ENCODE measurements at places on chromosomes 7 and 10.

GRCh38 chr10:122459561-122460273 lies 1.6 kb upstream of the HTRA1 start:
- H3K27ac ChIP-seq: peak overlapping the region; percentile 54
- peaks cover 11% of the 10 kb centered on the region for H3K36me3 ChIP-seq
- H3K4me1 ChIP-seq: peaks cover 54% of the 10 kb centered on the region
- DNase-seq: no peak
- peak overlapping the region; percentile 31 for H3K4me3 ChIP-seq

GRCh38 chr10:14820775-14821154 lies 17.1 kb downstream of the CDNF start:
- no peak overlapping the region for H3K4me3 ChIP-seq
- H3K27ac ChIP-seq: no peak overlapping the region
- peaks cover 3% of the 10 kb centered on the region for H3K27me3 ChIP-seq
- H3K4me1 ChIP-seq: peaks cover 10% of the 10 kb centered on the region

GRCh38 chr7:1902231-1902855 lies 232.3 kb downstream of the ELFN1 start:
- no peaks in the 10 kb centered on the region for H3K4me1 ChIP-seq
- H3K36me3 ChIP-seq: no peaks in the 10 kb centered on the region
- H3K27ac ChIP-seq: no peak overlapping the region
- no peak overlapping the region for H3K4me3 ChIP-seq

- H3K27me3 ChIP-seq: no peaks in the 10 kb centered on the region
- peak overlapping the region; percentile 1 for H3K27ac ChIP-seq
- H3K4me1 ChIP-seq: peaks cover 11% of the 10 kb centered on the region
- no peak for DNase-seq
Observed at GRCh38 chr10:19730167-19730906, 85.9 kb upstream of the PLXDC2 start.

DNA sequence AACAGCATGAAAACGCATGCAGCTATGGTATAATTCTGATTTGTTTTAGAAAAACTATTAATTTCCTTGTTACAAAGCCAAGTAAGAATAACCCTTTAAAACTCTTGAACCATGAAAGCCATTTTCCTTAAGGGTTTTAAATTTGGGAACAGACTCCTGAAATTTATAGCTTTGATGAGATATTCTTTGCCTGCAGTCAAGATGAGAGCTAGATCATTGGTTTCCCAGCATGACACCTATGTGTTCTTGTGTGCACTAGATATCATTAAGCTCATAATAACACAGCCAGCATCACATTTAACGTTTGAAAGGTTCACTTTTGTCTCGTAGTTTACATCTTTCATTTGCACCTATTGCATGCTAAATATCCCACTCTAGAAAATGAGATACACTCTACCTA lies 202.2 kb downstream of the PHF14 start:
- DNase-seq: no peak
- H3K4me1 ChIP-seq: peaks cover 13% of the 10 kb centered on the region
- H3K36me3 ChIP-seq: peaks cover 3% of the 10 kb centered on the region
- H3K27ac ChIP-seq: no peak overlapping the region
- H3K27me3 ChIP-seq: no peaks in the 10 kb centered on the region
- H3K4me3 ChIP-seq: no peak overlapping the region

GRCh38 chr10:88071879-88072278 lies 208.5 kb downstream of the PTEN start:
- peaks cover 21% of the 10 kb centered on the region for H3K4me1 ChIP-seq
- DNase-seq: no peak
- no peak overlapping the region for H3K4me3 ChIP-seq
- no peaks in the 10 kb centered on the region for H3K27me3 ChIP-seq
- H3K27ac ChIP-seq: no peak overlapping the region

GRCh38 chr10:112229901-112230300 lies 46.3 kb upstream of the GPAM start:
- H3K36me3 ChIP-seq: no peaks in the 10 kb centered on the region
- no peak overlapping the region for H3K27ac ChIP-seq
- H3K4me3 ChIP-seq: no peak overlapping the region
- peaks cover 2% of the 10 kb centered on the region for H3K27me3 ChIP-seq

- peaks cover 4% of the 10 kb centered on the region for H3K36me3 ChIP-seq
- peaks cover 3% of the 10 kb centered on the region for H3K4me1 ChIP-seq
- H3K27ac ChIP-seq: no peak overlapping the region
- no peak overlapping the region for H3K4me3 ChIP-seq
- H3K27me3 ChIP-seq: no peaks in the 10 kb centered on the region
Observed at GRCh38 chr10:77770081-77770867, 132.7 kb upstream of the KCNMA1 start.

DNA sequence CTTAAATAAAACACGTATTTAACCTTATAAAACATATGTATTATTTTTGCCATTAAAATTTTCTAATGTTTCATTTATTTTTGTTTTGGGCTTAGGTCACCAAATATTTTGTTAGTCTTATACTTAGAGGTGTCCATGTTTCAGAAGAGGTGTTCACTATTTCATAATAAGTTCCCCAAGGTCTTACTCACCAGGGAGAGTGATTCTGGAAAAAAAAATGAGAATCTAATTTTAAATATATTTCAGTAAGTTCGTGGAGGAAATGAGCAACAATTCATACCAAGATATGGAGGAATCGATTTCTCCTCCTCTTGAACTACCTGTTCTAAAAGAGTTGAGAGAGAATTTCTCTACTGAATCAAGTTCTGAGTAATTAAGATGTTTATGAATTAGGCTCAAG lies 271.6 kb upstream of the SLC26A5 start:
- no peak overlapping the region for H3K4me3 ChIP-seq
- H3K36me3 ChIP-seq: no peaks in the 10 kb centered on the region
- no peaks in the 10 kb centered on the region for H3K4me1 ChIP-seq
- DNase-seq: no peak
- no peaks in the 10 kb centered on the region for H3K27me3 ChIP-seq
- no peak overlapping the region for H3K27ac ChIP-seq

DNA sequence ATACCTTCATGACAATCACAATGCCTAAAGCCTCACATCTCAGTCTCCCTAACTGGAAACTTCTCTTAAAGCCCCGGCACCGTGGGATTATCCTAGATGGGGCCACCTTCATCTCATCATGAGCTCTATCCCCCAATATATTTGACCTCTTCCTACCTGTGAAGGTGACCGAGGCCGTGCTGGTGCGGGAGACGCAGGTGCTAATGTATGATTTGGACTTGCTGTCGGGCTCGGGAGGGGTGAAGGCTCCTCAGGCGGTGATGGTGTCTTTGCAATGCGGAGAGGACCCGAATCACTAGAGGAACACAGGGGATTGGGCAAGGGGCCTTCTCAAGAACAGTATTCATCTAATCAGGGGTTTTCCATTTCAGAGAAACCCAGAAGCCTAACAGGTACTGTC lies 168.4 kb downstream of the AMPH start:
- H3K4me3 ChIP-seq: no peak overlapping the region
- H3K4me1 ChIP-seq: peaks cover 19% of the 10 kb centered on the region
- no peak overlapping the region for H3K27ac ChIP-seq
- H3K36me3 ChIP-seq: peaks cover 6% of the 10 kb centered on the region
- H3K27me3 ChIP-seq: no peaks in the 10 kb centered on the region
- no peak for DNase-seq

DNA sequence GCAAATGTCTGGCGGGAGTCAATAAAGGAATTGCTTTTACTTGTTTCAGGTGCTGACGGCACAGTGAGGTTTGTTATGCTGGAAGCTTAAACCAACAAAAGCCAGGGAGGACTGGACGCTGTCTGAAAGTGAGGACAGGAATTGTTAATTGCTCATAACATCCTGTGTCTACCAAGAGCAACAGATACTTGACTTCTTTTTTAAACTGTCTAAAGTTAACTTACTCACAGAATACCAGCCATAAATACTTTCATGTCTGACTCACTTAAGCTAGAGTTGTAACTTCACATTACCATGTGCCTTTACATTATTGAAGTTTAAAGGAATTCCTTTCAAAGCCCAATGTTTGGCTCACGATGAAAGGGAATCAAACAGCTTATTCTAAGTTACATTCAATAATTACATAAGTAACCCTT lies 252.7 kb upstream of the SHH start:
- H3K27ac ChIP-seq: peak overlapping the region; percentile 77
- H3K4me1 ChIP-seq: peaks cover 11% of the 10 kb centered on the region
- H3K4me3 ChIP-seq: peak overlapping the region; percentile 8
- no peak for DNase-seq
- peaks cover 13% of the 10 kb centered on the region for H3K27me3 ChIP-seq

GRCh38 chr7:78179211-78179610 lies 380.6 kb downstream of the PHTF2 start:
- no peak for DNase-seq
- no peak overlapping the region for H3K27ac ChIP-seq
- H3K36me3 ChIP-seq: no peaks in the 10 kb centered on the region
- no peak overlapping the region for H3K4me3 ChIP-seq
- peaks cover 4% of the 10 kb centered on the region for H3K27me3 ChIP-seq
- H3K4me1 ChIP-seq: peaks cover 12% of the 10 kb centered on the region

- no peaks in the 10 kb centered on the region for H3K27me3 ChIP-seq
- no peaks in the 10 kb centered on the region for H3K36me3 ChIP-seq
- no peak for DNase-seq
- no peak overlapping the region for H3K27ac ChIP-seq
Observed at GRCh38 chr10:88923520-88923919, 29.1 kb downstream of the ACTA2 start.

GRCh38 chr7:99375070-99375807 lies 709 bp downstream of the ARPC1B start:
- DNase-seq: no peak
- peak overlapping the region; percentile 81 for H3K27ac ChIP-seq
- H3K27me3 ChIP-seq: no peaks in the 10 kb centered on the region
- H3K4me1 ChIP-seq: peaks cover 38% of the 10 kb centered on the region
- H3K36me3 ChIP-seq: peaks cover 4% of the 10 kb centered on the region

DNA sequence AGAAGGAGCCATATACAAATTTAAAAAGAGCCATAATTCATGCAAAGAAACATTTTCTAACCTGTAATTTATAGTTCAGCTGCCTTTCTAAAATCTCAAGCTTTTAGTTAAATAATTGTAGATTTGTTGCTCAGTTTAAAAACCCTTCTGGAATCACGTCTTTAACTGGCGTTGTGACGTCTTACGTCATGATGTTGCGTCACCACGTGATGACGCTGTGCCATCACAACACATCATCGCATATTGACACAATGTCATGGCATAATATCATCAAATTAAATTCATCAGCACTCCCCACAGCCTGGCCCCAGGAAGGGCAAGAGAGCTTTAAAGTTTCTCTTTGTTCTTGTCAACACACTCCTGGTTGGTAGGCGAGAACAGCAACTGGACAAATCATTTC lies 194.8 kb downstream of the GRM8 start:
- no peaks in the 10 kb centered on the region for H3K4me1 ChIP-seq
- no peaks in the 10 kb centered on the region for H3K36me3 ChIP-seq
- DNase-seq: no peak
- no peaks in the 10 kb centered on the region for H3K27me3 ChIP-seq
- no peak overlapping the region for H3K27ac ChIP-seq

GRCh38 chr10:5942474-5942873 lies 34.9 kb downstream of the IL15RA start:
- no peak overlapping the region for H3K4me3 ChIP-seq
- peaks cover 11% of the 10 kb centered on the region for H3K36me3 ChIP-seq
- H3K4me1 ChIP-seq: peaks cover 42% of the 10 kb centered on the region
- H3K27ac ChIP-seq: peak overlapping the region; percentile 49
- DNase-seq: no peak
- no peaks in the 10 kb centered on the region for H3K27me3 ChIP-seq

DNA sequence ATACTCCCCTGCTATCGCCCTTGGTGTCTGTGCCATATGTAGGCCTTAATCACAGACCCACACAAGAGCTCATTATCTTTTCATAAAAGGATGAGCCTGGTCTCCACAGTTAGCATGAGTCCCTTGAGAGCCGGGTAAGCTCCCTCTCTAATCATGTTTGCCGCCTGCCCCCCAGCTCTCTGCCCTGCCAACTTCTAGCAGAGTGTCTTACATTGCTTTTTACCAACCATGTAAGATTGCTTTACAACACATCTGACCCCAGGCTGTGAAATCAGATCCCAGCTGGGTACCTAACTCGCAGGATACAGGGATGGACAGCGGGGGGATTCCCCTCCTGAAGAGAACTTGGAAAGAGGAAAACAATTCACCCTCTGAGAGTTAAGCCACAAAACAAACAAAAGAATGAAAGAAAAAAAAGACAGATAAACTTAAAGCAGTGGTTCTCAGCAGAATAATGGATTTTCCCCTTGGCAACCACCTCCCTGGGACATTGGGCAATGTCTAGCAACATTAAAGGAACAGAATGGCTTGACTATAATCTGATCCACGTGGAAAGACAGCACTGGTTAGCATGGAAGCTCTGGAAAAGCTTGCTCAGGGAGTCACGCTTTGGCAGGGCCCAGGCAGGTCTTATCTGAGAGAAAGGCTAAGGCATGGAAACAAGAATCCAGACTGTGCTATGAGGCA lies 39.4 kb upstream of the ATOH7 start:
- no peak overlapping the region for H3K4me3 ChIP-seq
- H3K27me3 ChIP-seq: no peaks in the 10 kb centered on the region
- peaks cover 1% of the 10 kb centered on the region for H3K36me3 ChIP-seq
- H3K4me1 ChIP-seq: no peaks in the 10 kb centered on the region
- no peak for DNase-seq
- H3K27ac ChIP-seq: no peak overlapping the region

DNA sequence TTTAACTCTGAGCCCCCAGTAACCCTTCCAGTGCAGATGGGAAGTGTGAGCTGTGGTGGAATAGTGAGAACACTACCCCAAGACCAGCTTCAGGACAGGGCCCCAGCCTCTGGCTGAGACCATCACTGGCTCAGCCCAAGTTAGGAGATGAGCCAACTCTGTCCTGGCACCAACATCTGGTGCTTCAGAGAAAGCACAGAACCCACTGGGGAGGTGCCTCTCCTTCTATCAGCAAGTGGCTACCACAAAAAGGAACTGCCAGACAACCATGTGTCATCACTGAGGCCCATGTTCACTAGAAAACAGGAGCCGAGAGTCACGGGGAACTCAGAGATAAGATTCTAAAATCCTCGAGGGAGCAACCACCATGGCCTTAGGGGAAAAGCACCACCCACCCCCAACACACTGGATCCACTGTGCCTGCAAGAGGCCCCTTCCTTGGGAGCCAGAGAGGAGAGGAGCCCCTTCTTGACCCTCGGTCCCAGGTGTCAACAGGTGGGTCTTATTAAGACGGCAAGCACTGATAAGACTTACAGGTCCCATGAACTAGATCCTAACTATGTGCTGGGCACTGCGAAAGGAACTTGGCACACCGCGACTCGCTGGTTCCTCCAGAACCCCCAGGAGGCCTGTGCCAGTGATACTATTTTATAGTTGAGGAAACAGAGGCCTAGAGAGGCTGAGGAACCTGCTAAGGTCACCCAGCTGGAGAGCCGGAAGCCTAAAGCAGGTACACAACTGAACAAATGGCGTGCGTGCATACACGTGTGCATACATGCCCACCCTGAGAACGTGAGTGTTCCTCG lies 102.7 kb downstream of the FAM53B start:
- H3K27ac ChIP-seq: peak overlapping the region; percentile 13
- H3K27me3 ChIP-seq: no peaks in the 10 kb centered on the region
- no peaks in the 10 kb centered on the region for H3K36me3 ChIP-seq

- no peak overlapping the region for H3K27ac ChIP-seq
Observed at GRCh38 chr7:29086545-29086944, 59.8 kb downstream of the CPVL start.
